Stimulated activated CD4-positive, alpha-beta T cell treated with anti-CD3 and anti-CD28 coated beads, Interleukin-2, amount 100 ng/mL, for 48 hours (primary cell): ENCODE measurements at places on chromosomes 2 and 18.

GRCh38 chr2:46075848-46076247 lies 221.4 kb upstream of the EPAS1 start:
- DNase-seq = no peak

GRCh38 chr2:223052548-223053483 lies 826 bp downstream of the KCNE4 start:
- no peak for DNase-seq

DNA sequence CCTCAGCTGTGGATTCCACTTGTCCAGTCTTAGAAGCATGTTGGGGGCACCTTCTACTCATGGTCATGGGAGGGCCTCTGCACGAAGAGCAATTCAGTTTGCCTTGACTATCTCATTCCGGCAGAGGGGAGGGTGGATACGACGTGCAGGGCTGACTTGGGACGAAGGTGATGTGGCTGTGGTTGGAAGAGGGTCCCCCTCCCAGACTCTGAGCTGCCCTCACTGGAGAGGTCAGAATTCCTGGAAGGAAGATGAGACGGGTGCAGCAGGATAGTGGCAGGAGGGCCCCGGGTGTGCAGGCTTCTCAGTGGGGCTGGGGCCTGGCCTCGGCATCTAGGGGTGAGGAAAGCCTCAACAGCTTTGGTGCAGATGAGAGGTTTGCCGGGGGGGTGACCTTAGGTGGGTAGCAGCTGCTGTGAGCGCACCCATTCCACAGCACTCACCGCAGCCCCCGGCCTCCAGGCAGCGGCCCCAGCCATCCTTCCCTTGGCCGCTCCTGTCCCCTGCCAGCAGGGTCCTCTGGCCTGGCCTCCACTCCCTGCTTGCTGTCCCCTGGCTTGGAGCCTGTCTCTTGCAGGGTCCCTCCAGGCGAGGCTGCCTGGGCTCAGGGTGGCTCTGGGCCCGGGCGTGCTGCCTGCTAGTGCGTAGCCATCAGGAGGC lies 3.2 kb downstream of the RNPEPL1 start:
- no peak for DNase-seq

GRCh38 chr2:235705296-235705695 lies 211.5 kb downstream of the AGAP1 start:
- no peak for DNase-seq

DNA sequence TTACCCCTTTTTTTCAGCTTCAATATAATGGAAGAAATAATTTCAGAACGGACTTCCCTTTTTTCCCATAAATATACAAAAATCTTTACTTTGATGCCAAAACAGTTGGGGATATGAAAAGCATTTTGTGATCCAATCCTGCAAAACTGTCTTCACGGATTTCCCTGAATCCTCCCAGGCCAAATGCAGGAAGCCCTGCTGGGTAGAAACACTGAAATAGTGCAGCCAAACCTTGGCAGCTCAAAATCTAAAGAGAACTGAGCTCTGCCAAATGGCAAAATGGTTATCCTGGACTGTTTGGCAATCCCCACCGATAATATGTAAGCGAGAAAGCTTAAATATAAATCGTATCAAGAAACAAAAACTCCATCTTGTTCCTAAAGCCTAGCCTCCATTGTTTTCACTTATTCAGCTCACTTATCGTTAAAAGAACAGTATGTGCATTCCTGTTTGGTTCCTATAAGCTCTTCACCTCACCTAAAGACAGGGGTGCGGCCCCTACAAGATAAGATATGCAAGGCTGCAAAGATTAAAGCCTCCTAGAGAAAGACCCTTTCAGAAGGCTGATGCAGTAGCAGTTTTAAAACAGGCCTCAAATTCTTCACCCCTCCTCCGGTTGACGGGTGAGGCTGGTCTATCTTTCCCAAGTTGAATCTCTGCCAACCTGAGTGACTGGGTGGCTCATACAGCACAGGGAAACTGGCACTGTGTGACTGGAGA lies 48.6 kb downstream of the LAMA1 start:
- DNase-seq = no peak

GRCh38 chr2:70725505-70725904 lies 42.5 kb downstream of the ADD2 start:
- DNase-seq = no peak

DNA sequence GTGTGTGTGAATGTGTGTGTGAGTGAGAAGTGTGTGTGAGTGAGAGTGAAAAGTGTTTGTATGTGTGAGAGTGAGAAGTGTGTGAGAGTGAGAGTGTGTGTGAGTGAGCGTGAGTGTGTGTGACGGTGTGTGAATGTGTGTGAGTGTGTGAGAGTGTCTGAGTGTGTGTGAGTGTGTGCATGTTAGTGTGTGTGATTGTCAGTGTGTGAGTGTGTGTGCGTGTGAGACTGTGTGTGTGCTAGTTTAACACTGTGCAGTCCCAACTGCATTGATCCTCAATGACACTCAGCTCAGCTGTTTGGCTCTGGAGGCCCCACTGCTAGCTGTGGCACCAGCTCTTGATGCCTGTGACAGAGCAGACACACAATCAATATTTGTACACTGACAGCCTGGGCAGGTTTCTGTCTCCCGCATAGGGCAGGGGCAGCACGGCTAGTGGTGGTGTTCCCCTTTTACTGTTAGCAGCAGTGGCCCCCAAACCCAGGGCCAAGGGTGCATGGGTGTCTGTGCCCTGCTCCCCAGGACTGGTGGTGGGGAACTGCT lies 135.0 kb downstream of the INHBB start:
- no peak for DNase-seq

GRCh38 chr2:85728883-85729824 lies 24.6 kb upstream of the ATOH8 start:
- DNase-seq = peak; percentile 80

DNA sequence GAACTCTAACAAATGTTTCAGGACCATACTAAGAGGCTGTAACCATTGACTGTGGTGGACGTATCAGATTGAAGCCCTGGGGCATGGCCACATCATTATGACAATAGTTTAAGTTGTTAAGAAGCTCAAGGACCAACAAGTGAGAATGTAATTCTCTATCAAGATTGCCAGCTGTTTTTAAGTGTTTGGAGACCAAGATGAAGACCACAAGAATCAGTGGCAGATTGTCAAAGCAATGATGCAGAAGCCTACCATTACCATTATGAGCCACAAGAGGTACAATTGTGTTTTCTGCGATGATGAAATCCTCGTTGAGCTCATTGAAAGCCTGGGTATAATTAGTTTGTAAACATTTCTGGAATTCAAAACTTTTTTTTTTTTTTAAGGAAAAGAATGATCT lies 261.1 kb upstream of the ZEB2 start:
- no peak for DNase-seq

- DNase-seq = no peak
Observed at GRCh38 chr2:222877556-222878300, 16.9 kb downstream of the ACSL3 start.

- no peak for DNase-seq
Observed at GRCh38 chr2:140286377-140286776, 1506.2 kb upstream of the NXPH2 start.

DNA sequence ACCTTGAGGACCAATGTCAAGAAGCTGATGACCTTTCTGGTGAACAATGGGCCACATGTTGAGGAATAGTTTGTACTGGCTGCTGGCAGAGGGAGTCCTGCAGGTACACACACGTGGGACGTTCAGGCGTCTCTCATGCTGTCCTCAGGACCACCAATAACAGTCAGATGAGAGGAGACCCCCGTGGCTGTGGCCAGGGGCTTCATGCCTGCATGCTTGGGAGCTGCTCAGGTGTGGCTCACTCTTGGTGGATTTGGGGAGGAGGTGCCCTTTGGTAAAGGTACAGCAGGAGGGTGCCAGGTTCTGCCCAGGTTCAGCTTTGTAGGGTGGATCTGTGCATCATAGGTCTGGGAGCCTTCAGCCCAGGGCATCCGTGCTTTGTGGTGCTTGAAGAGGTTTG lies 62.9 kb upstream of the PXDN start:
- no peak for DNase-seq

DNA sequence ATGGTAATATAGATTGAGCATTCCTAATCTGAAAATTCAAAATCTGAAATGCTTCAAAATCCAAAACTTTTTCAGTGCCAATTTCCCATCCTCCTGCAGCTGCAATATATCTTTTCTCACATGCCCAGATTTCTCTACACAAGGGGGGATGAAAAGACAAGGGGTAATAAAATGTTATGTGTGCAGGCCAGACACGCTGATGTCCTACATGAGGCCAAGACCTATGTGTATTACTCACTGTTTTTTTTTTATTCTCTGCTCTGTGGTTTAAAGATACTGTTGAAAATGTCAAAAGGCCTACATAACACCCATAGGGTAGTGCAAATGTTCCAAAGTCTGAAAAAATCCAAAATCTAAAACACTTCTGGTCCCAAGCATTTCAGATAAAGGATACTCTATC lies 41.2 kb upstream of the CWC22 start:
- no peak for DNase-seq

DNA sequence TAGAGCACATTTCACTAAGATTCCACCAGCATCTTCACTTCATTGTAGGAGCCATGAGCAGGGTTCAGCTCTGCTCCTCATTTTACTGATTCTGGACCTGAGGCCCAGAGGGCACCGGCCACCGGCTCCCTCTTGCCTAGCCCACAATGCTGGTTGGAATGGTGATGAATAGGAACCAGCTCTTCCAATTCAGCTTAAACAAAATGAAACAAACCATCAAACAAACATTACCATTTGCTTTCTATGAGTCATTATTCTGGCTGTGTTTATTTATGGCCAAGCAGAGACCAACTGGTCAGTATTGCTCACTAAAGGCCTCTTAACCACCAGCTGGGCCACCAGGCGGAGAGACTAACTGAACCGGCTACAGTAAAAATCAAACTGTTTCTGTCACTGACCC lies 176.7 kb downstream of the MTX2 start:
- DNase-seq = no peak

- DNase-seq = no peak
Observed at GRCh38 chr2:178589335-178589734, 109.1 kb downstream of the PLEKHA3 start.

GRCh38 chr2:31088504-31089195 lies 49.6 kb downstream of the GALNT14 start:
- DNase-seq = no peak

GRCh38 chr2:210557721-210558120 lies 1.3 kb downstream of the CPS1 start:
- no peak for DNase-seq

- DNase-seq = no peak
Observed at GRCh38 chr18:49911427-49911826, 98.1 kb upstream of the ACAA2 start.

GRCh38 chr2:11775384-11775783 lies 29.0 kb downstream of the LPIN1 start:
- DNase-seq = no peak

DNA sequence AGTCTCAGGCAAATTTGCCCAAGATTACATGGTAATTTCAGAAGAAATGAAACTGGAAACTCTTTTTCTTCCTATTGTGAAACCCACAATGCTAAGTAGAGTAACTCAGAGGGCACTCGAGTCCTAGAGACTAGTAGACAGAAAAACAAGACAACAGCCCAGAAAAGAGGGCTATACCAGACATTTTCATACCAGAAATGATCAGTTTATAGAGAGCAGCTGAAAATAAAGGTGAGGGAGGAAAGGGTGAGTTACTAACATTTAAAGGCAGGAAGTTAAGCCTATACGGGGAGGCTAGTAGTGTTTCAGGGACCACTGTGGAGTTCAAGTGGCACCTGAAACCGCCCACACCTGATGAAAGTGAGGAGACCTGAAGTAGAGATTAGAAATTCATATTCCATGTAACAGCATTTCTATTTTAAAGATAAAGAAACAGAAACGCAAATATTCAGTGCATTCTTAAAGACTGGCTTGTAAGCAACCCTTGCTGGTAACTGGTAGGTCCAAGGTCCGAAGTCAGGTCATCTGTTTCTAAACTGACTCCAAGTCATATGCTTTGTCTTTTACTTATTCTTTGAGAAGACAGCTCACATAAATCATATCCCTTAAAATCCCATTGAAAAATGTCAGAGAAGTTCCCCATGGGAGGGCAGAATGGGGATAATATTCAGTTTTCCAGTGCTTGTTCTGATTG lies 145.1 kb upstream of the ITGB6 start:
- DNase-seq = no peak

DNA sequence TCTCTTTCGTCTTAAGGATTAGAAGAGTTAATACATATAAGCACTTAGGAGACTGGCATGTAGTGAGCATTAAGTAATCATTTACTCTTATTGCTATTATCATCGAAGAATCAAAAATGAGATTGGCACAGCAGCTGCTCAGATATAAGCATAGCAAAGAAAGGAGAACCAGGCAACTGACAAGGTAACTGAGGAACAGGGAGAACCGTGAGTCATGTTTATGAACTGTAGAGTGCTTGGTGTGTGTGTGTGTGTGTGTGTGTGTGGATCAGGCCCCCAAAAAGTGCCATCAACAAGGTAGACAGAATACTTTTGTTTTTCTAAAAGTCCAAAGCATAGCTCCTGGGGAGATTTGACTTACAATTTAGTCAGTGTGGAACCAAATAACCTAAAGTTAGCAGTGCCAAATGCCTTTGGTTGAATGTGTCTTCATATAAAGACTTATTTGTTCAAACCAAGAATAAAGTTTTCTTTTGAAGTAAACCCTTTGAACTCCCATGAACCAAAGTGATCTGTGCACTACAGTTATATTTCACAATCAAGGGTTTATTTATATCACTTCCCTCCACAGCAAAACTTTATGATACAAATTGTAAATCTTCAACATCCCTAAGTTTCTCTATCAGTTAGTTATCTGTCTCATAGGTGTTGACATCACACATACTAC lies 660.6 kb downstream of the NYAP2 start:
- DNase-seq = no peak

DNA sequence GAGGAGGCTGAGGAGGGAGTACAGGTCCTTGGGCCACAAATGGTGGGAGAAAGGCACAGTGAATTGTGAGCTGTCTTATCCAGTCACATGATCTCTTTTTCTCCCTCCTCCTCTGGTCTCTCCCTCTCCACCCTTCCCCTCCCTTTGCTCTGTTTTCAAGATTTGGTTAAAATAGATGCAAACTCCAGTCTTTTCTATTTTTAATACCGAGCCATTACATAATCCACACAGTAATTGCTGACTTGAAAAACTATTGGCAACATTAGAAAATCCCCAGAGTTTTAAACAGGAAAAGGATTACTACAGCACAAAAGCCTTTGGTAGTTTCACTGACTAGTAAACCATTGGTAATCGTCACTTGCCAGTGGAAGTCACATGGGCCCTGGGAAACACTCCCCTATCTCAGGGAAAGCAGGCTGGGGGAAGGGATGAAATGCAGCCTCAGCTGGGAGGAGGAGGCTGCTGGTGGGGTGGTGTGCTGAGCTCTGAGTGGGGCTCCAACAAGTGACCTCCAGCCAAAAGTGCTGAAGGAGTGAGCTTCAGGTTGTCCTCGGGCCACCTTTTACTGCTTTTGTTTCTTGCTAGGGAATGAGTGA lies 57.4 kb upstream of the PCBP1 start:
- DNase-seq = no peak

GRCh38 chr2:15944325-15945017 lies 4.1 kb downstream of the MYCN start:
- no peak for DNase-seq

DNA sequence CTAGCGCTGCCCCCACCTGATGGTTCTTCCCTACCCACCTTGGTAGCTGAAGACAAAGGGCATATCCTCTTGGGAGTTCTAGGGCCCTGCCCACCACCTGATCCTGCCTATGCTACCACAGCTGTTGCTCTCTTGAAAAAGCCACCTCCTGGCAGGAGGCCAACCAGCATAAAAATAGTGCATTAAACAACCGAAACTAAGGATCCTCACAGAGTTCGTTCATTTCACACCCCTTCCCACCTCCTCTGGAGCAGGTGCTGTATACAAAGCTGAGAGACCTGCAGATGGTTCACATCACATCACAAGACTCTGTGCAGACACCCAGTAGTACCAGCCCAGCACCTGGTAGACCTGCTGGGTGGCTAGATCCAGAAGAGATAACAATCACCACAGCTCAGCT lies 1348.0 kb upstream of the TMEFF2 start:
- no peak for DNase-seq
